ENCODE measurements at places on chromosomes 6 and 20.
A peak's percentile ranks its signal among the peaks of the same experiment; 100 is the strongest.

- DNase-seq = peak; percentile 27
Measured at GRCh38 chr20:3777716-3778629, 3.3 kb downstream of the SPEF1 start.

- DNase-seq = no peak
Measured at GRCh38 chr6:43014434-43014909, 423 bp downstream of the KLHDC3 start.

DNA sequence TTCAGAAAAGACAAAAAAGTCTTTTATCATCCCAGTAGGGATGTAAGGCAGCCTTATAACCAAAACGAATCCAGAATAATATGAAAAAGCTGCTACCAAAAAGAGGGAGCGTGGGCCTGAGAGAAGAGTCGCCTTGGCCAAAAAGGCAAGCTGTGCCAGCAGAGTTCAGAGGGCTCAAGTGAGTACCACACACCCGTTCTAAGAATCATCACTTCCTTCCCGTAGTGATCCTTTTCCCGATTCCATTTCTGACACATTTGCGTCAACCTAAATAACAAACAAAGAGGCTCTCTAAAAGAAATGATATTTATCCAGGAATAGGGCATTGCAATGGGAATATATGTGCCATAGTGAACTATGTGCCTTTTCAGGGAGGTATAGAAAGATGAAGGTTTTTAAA is 3.8 kb upstream of the TMEM181 start:
- no peak for DNase-seq

GRCh38 chr6:7784248-7784647 is 58.3 kb downstream of the BMP6 start:
- no peak for DNase-seq

GRCh38 chr20:45991616-45992015 is 17.1 kb upstream of the MMP9 start:
- DNase-seq = no peak

- no peak for DNase-seq
Measured at GRCh38 chr6:111379302-111379701, 103.7 kb downstream of the REV3L start.

DNA sequence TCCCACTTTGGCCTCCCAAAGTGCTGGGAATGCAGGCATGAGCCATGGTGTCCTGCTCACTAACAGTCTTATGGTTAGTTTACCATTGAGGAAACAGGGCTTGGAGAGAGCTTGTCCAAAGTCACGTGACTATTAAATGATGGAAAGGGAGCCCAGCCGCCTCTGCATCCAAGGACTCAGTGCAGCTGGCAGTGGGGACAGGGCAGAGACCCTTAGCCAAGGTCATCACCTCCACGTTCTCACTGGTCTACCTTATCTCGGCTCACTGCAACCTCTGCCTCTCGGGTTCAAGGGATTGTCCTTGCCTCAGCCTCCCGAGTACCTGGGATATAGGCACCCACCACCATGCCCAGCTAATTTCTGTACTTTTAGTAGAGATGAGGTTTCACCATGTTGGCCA is 109.3 kb downstream of the SLC23A2 start:
- DNase-seq = no peak

DNA sequence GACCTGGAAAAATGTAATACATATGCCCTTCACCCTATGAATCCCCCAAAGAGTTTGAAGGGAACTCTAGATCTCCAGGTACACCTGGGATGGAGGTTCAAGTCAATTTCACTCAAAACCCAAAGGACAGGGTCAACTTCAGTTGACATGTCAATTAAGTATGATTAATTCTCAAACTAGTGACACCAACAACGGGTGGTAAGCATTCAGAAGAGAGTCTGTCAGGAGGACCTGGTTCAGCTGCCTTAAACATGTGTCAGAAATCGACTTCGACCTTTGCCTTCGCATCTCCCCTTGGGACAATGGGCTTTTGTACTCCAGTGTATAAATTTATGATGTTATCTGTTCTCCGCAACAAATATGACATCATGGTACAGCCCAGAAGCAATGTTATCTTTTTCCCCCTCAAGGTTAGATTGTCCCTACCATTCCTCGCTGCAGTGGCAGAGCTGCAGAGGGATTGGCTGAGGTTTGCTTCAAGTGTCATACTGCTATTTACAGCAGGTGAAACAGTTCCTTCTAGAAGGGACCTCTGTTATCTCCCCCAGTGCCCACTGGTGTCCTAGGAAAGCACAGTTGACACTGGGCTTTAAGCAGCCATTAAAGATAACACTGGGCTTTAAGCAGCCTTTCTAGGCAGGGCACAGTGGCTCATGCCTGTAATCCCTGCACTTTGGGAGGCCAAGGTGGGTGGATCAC is 94.7 kb upstream of the SNX9 start:
- no peak for DNase-seq

DNA sequence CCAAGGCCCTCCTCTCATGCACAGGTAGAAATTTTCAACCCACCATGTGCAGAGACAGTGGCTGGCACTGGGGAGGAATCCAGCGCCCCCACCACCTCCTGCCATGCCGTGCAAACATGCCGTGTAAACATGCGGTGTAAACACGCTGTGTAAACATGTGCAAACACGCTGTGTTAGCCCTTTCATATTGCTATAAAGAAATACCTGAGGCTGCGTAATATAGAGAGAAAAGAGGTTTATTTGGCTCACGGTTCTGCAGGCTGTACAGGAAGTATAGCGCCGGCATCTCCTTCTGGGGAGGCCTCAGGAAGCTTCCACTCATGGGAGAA is 218.3 kb downstream of the TAF4 start:
- no peak for DNase-seq

DNA sequence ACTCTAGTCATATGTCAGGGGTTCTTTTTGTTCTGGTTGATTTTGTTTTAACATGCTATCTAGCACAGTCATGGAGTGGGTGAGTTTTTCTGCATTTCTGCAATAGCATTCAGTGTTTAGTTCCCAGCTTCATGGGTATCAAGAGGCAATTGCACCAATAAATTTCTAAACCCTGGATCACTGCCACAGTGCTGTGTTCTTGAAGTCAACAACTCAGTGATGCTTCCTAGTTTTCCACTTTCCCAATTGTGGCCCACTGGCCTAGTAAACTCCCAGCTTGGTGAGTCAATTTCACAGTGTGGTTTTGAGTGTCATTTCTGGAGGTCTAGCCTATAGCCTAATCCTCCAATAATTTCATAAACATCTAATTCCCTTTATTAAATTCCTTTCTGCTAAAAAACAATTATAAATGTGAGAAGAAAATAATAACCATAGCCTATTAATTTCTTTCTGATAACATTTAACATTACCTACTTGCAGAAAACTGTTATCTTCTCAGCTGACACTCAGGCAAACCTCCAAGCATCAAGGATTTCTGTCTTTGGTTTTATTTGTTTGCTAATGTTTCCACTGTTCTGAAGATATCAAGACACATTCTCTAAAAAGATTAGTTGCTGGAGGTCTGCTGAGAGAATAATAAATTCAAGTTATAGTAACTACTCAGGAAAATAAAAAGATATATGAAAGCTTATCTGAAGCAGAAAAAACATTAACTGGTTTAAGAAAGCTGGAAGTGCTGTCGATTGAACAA is 89.9 kb downstream of the PDE7B start:
- DNase-seq = no peak

- no peak for DNase-seq
Measured at GRCh38 chr6:159908979-159909378, 18.2 kb downstream of the MAS1 start.

DNA sequence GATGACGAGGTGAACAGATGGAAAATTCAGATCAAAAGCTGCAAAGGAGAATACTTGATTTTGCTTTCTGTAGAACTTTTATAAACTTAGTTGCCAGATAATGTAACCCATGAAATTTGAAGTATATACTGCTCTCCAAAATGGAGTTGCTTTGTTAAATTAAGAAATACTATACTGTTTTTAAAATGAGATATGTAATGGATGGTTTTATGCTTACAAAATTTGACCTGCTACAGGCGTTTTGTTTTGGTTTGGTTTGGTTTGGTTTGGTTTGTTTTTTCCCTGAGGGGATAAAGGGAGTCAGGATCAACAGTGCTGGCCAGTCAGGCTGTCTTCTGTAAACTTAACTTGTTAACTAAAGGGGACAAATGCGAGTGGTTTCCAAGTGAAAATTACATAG is 55.6 kb upstream of the KIF25 start:
- no peak for DNase-seq

DNA sequence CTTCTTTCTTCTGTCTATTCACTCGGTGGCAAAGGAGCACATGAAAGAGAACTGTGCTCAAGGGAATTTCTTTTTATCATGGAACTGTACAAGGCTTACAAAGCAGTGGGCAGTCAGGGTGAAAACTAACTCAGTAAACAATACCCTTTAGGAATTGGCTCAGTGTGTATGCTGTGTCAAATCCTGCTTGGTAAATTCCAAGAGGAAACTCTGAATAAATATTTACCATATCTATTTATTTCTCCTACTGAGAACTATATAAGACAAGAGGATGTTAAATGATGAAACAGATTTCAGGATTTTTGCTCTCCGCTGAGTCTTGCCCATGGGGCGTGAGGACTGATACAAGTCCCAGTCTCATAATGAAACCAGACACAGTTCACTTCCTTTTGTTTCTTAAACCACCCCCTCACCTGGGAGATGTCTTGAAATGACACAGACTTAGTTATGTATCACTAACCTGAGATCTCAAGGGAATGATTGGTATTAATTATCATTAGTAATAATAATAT is 188.8 kb downstream of the BACH2 start:
- DNase-seq = no peak

DNA sequence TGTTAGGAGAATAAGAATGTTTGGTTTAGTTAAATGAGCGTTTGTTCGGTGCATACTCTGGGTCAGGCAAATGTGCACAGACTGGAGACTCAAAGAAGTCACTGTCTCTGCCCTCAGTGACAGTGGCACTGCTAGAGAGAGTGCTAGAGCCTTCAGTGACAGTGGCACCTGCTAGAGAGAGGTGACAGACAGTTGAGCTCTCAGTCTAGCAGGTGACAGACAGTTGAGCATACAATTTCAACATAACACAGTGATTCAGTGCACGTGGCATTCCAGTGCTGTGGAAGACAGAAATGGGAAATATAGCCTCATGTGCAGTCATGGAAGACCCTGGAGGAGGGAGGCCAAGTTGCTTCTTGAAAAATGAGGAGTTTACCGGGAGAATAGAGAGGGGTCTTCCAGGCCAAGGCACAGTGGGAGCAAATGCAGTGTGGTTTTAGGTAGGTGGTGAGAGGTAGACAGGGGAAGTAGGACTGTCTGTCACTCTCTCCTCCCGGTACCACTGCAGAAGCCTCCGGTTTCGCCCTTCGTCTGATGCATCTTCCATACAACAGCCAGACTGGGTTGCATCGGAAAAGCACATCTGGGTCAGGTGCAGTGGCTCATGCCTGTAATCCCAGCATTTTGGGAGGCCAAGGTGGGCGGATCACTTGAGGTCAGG is 107.9 kb upstream of the CLDN20 start:
- DNase-seq = no peak

DNA sequence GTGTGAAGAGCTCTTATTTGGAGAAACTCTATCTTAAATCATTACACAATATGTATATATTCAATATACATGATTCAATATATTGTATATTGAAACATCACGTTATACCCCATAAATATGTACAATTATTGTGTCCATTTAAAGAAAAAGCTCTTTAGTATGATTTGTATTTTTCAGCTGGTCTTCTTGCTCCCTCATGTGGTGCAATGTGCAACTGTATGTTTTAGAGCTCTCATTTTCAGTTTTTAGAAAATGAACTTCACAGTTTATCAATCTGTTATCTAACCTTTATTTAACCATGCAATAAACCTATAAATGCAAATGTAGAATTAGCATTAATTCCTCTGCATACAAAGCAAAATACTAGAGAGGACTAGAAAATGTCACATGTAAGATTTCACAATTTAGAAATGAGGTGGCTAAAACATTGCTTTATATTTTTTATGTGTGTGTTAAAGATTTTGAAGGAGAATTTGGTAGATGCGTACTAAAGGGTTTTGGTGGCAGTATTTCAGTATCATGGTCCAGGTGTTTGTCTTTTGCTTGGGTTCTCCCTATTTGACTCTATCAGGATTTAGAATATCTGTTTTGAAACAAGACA is 167.1 kb downstream of the PHF3 start:
- no peak for DNase-seq

All from DMS 273 treated with DMSO at 0.1 percent for 48 hours (cell line).